Activated CD4-positive, alpha-beta T cell treated with anti-CD3 and anti-CD28 coated beads, Interleukin-2, Interleukin-4, amounts not matched to agents 100 ng/mL and 50 ng/mL, durations not matched to agents 16 hours and 8 hours (primary cell): ENCODE measurements at places on chromosomes 2 and 18.

DNA sequence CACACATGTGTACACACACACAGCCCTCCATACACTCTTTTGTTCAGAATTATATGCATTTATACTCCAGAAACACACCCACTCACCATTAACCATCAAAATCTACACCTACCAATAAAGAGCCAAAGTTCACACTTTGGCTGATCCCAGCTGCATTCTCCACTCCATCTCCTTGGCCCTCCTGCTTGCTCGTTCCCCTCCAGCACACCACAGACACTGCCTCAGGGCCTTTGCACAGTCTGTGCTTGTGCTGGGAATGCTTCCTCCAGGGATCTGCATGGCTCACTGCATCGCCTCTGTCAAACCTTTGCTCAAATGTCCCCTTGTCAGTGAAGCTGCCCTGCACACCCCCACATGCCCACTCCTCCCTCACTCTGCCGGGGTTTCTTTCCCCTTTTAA, 46.0 kb downstream of the POMC start:
- no peak for DNase-seq

DNA sequence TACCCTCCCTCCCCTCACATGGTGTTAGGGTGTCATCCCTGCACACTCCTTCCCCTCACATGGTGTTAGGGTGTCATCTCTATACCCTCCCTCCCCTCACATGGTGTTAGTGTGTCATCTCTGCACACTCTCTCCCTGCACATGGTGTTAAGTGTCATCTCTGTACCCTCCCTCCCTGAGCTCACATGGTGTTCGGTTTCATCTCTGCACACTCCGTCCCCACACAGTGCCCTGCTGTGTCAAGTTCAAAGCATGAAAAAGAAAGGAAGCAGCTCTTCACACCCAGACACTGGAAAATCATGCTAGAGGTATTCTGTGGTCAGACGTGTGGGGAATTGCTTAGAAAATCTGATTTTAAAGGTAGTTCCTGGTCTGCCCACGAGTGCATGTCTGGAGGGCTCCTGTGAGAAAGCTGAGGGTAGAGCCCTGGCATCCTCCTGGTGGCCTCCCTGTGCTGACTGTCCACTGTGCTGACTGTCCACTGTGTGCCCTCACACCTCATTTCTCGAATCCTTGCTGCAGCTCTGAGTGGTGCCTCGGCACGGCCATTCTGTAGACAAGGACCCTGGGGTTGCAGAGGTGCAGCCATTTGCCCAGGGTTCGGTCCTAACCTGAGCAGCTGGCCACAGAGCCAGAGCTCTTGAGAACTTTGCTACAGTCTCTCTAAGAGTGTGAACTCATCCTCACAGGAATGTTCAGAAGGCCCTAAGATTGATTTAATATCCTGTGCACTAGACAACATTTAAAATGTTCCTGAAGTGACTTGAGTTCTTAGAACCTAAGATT, 69.1 kb upstream of the NFATC1 start:
- no peak for DNase-seq

GRCh38 chr2:112136096-112136495, 2.1 kb upstream of the FBLN7 start:
- DNase-seq, result no peak

- no peak for DNase-seq
Observed at GRCh38 chr2:157032017-157032416, 225.5 kb upstream of the GALNT5 start.

DNA sequence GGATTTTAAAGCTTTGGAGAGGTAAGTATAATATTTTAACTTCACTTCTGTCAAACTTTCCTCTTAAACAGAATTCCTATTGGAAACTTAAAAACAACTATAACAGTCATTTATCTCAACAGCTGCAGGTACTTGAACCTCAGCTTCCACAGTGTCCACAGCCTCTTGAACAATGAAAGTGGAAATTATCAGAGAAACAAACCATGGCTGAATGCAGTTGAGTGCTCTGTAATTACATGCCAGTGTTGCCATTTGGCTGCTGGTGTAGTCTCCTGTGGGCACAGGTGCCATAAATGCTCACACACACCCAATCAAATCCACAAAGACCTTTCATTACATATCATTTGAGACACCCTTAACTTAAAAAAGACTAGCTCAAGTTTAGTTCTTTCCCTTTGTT, 125.1 kb downstream of the CPS1 start:
- DNase-seq, result no peak

- DNase-seq, result no peak
Observed at GRCh38 chr2:238913931-238914647, 66.2 kb downstream of the TWIST2 start.

- no peak for DNase-seq
Observed at GRCh38 chr18:57544936-57545660, 41.4 kb downstream of the FECH start.

- DNase-seq, result no peak
Observed at GRCh38 chr2:235968155-235968554, 200.0 kb downstream of the GBX2 start.

DNA sequence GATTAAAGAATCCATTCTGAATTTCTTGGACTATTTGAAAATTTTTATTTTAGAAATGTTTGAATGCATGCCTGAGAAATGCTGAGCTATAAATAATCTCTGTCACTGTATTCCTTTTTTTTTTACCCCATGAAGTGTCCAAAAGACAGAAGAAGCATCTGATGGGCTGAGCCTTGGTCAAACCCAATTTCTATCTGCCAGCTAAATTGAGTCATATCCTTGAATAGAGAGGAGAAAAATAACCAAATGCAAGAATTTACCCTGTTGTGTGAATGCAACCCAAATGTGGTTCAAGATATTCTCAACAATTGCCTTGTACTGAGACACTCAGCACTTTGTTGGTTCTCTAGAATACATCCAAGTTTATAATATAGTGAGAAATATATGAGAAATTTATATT, 223.5 kb downstream of the UBE2E3 start:
- no peak for DNase-seq

- DNase-seq, result no peak
Observed at GRCh38 chr2:126863336-126864015, 35.2 kb upstream of the TEX51 start.

- DNase-seq, result no peak
Observed at GRCh38 chr2:17171446-17172049, 346.7 kb downstream of the RAD51AP2 start.

DNA sequence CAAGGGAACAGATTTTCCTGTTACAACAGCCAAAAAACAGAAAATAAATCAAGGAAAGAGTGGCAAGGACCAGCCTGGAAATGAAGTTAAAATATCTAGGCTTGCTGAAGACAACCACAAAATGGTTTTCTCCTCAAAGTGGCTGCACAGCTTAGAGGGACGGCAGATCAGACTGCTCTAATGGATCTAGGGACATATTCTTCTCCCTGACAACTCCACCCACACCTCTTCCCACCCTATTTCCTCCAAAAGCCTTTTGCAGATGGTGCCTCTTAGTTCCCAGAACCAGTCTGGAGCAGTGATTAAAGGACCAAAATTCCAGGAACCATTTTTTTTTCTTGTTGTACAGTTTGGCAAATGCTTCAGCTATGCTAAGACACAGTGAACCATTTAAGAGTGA, 220.2 kb upstream of the SIX2 start:
- no peak for DNase-seq

DNA sequence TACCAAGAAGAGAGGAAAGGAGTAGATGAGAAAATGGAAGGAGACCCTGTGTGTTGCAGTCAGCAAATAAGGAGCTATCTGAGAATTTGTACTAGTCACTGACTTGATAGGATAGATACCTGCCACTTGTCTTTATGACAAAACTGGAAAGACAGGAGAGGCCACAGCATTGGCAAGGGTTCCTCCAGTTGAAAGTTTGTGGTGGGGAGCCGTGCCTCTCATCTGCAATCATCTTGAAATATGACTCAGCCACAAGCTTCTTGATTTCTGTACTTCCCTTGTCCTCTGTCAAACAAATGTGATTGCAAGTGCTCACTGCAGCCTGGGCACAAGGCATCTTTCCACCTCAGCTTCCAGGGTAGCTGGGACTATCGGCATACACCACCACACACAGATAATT, 99.1 kb downstream of the GREB1L start:
- peak; percentile 11 for DNase-seq

DNA sequence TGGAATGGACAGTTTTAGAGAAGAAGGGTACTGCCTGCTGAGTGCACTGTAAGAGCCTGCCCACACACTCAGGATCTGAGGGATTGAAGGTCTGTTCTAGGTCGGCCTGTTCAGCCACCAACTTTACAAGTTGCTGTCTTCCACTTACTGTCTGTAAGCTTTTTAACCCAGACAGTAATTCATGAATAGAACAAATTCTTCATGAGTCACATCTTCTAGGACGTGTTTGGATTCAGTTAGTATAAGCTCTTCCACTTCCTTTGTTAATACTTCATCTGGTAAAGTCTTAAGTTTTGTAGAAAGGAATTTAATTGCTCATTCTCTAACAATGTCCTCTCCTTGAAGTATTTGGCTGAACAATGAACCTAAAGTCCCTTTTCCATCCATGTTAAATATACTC, 74.6 kb downstream of the PDE11A start:
- no peak for DNase-seq

- no peak for DNase-seq
Observed at GRCh38 chr2:71796174-71796593, 342.8 kb downstream of the DYSF start.

- no peak for DNase-seq
Observed at GRCh38 chr18:37452682-37453385, 112.8 kb downstream of the CELF4 start.

DNA sequence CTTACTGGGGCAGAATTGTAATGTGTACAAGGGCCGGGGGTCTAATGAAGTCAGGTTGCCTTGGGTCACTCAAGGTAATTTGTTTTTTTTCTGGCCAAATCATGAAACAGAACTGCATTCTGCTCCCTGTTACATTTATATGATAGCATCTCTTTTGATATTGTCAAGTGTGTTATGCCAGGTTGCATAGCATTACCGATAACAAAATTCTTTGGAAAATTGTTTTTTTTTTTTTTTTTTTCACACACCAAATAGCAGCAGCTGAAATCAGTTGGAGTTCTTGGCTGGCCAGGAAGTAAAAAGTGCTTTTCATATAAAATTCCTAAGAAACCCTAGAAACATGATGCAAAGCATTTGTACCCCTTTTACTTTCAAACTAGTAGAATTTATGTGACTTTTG, 282.6 kb upstream of the FN1 start:
- no peak for DNase-seq

GRCh38 chr2:85702172-85702571, 8.0 kb downstream of the GNLY start:
- peak; percentile 33 for DNase-seq

GRCh38 chr2:239175181-239175580, 225.6 kb downstream of the HDAC4 start:
- DNase-seq, result no peak

GRCh38 chr18:70450426-70451253, 161.8 kb downstream of the SOCS6 start:
- DNase-seq, result no peak

DNA sequence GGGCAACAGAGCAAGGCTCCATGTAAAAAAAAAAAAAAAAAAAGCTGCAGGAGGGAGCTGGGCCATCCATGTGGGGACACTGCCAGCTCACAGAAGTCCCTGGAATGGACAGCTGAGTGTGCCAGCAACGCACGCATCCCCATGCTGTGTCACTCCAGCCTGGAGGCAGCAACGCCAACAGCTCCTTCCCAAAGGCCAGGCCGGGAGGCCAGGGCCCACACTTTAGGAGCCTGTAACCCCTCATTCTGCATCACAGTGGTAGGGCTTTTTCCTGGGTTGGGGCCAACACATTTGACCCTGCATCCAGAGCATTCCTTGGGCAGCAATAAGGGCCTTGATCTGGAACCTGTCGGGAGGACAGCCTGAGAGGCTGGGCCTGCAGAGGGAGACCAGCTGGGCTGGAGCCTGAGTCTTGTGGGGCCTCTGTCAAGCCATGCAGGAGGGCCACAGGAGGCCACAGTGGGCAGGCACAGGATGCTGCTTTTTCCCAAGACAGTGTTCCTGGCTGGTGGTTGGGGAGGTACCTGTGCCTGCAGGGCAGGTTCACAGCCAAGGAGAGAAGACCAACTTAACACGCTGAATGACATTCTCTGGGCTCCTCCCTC, 16.8 kb upstream of the KCNK3 start:
- DNase-seq, result no peak

- DNase-seq, result no peak
Observed at GRCh38 chr18:63282793-63283192, 36.8 kb downstream of the BCL2 start.
